Natural killer cell (primary cell): ENCODE measurements at places on chromosomes 1 and 21. TPM values are rescaled to one million over a fixed set of nuclear protein-coding genes. Genes with fewer than 3 reads are reported as not detected.

- no peak for DNase-seq
These were observed 41.0 kb downstream of the ITPKB start for GRCh38 chr1:226697929-226698544.

SPATA45 gene
- not detected for total RNA-seq

GRCh38 chr21:38813547-38813946, 7.8 kb downstream of the ETS2 start:
- DNase-seq = no peak

LCE2B gene
- total RNA-seq = not detected
